Ecto neural progenitor cell (in vitro differentiated cells): ENCODE measurements at places on chromosomes 13 and 19.

DNA sequence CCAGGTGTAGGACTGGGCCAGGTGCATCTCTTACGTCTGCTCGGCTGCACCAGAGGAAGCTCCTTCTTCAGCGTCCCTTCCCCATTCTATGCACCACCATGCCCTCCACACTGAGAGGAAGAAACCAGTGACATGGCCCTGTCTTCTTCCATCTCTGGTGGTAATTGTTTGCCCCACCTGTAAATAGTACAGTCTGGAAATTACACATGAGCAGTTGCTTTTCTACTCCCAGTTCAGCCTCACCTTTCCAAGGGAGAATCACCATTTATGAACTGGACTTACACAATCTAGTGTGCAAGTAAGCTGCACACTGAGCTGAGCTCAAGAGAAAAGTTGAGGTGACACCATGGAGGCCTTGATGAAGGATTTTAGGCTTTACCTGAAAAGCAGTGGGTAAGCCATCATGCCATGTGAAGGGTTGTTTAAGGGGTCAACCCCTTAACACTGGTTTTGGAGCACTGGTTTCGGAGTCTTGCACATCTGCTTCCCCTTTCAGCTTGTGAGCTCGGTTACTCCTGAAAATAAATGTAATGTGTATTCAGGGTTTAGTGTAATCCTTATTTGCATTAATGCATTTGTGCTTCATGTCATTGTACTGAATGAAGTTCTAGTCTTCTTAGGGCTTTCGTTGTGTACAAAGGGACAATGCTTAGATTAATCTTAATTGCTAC, 22.4 kb downstream of the ZNF536 start:
- no peak for DNase-seq

DNA sequence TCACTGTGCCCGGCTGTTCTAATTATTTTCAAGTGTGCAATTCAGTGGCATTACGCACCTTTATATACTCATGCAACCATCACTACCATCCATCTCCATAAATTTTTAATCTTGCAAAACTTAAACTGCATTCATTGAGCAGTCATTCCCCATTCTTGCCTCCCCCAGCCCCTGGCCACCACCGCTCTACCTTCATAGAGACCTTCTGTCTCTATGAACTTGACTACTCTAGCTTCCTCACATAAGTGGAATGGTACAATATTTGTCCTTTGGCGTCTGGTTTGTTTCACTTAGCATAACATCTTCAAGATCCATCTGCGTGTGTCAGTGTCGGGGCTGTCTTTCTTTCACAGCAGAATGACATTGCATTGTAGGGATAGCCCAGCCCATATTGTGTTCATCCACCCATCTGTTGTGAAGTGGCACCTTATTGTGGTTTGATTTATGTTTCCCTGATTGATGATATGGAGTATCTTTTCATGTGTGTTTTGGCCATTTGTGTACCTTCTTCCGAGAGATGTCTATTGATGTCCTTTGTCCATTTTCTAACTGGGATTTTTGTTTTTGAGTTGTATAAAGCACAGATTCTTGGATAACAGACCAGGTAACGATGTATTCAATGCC, 64.8 kb upstream of the FLT1 start:
- no peak for DNase-seq

- DNase-seq = no peak
These were observed 73.3 kb downstream of the KLF2 start for GRCh38 chr19:16397791-16398529.

- no peak for DNase-seq
These were observed 167.6 kb downstream of the PTPRS start for GRCh38 chr19:5172859-5173630.

DNA sequence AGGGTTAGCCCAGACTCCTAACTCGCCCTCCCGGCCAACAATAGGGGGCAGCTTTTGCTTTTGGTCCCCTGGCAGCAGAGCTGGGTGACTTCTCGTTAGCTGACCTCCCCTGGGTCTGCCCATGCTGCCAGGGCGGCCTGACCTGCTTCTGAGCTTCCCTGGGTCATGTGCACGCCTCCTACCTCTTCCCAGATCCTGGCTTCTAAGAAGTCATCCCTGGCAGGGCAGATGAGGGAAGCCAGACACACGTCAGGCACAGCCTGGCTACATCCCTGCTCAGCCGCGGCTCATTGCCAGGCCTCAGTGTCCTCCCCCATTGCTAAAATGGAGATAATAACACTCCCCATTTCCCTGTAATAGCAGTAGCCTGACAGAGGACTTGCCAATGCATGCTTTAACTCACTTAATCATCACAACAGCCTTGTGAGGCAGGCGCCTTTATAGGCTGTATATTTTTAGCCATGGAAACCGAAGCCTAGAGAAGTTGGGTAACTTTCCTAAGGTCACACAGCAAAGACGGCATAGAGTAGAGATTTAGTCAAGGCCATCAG, 2.1 kb downstream of the KCNK6 start:
- no peak for DNase-seq

DNA sequence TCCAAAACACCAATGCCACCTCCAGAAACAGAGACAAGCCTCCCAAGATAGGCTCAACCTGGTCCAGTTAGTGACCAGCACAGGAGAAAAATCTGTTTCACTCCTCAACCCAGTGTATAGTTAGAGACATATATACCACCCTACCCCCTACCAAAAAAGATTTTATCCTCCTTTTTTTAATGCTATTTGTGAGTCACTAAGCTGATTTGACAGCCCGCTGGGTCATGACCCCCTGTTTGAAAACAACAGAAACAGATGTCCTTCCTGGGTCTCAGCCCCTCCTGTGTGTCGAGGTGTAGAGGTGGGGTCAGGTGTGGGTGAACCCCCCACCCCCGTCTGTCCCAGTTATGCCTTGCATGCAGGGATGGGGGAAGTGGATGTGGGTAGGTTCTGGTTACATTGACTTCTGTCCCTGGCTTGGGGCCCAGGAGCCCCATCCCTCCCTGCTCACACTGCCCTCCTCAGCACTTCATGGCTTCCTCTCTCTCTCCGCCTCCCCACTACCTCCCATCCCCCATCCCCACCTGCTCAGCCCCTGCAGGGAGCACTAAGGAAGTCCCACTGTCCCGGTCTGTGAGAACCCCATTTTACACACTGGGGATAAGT, 14.0 kb upstream of the TOMM40 start:
- no peak for DNase-seq

GRCh38 chr19:510606-511100, 3.4 kb downstream of the TPGS1 start:
- peak; percentile 95 for DNase-seq

- no peak for DNase-seq
These were observed 4.7 kb downstream of the LYPD5 start for GRCh38 chr19:43797556-43797955.

GRCh38 chr13:20495087-20496023, 30.3 kb downstream of the CRYL1 start:
- no peak for DNase-seq

GRCh38 chr19:51820011-51820410, 25.1 kb downstream of the FPR3 start:
- no peak for DNase-seq

DNA sequence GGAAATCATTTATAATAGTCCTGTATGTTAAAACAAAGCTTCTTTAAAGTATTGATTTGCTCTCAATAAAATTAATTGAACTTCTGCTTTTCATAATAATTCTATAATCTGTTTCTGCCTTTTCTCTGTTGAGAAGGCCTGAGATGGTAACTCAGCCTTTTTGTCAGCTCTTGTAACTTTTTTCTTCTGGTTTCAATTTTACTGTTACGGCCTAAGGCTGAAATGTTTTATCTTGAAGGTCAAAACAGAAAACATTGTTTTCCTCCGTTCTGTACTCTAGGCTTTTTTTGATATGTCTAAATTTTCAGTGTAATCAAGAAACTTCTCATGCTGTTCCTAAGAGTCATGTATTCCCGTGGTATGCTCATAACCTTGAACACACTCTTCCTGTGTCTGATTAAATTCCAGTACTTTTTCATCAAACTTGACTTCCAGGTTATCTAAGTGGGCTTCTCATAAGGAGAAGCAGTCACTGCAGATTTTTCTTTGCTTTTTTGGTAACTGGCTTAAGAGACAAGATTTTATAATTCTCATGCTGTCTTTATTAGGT, 7.6 kb upstream of the NAXD start:
- no peak for DNase-seq
